ENCODE measurements at places on chromosomes 16 and 17.
A peak's percentile ranks its signal among the peaks of the same experiment; 100 is the strongest.

DNA sequence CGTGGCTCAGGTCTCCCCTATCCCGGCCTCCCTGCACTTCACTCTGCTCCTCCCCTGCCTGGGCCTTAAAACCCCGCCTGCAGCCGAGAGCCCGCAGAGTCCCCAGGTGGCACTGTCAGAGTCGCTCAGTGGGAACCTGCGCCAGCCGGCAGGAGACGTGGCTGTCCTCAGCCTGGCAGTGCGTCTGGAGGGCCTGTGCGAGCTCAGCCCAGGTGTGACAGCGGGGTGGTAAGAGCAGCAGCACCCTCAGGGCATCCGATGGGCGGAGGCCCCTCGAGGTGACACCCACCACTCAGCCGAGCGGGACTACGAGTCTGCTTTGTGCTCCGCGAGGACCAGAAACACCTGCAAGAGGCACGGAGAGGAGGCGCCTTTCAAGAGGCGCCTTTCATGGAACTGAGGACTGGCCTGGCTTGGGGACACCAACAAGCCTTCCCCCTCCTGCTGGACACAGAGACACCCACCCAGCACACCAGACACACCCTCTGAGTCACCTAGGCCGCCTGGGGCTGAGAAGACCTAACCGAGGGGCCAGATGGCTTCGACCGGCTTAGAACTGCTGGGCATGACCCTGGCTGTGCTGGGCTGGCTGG lies at the start of gene CLDN9:
Gene CLDN9 (plus strand): TSS at position 96 of the 593 bp plus-strand sequence. CDS start 440 bp downstream, at position 536.
- DNase-seq: no peak

DNA sequence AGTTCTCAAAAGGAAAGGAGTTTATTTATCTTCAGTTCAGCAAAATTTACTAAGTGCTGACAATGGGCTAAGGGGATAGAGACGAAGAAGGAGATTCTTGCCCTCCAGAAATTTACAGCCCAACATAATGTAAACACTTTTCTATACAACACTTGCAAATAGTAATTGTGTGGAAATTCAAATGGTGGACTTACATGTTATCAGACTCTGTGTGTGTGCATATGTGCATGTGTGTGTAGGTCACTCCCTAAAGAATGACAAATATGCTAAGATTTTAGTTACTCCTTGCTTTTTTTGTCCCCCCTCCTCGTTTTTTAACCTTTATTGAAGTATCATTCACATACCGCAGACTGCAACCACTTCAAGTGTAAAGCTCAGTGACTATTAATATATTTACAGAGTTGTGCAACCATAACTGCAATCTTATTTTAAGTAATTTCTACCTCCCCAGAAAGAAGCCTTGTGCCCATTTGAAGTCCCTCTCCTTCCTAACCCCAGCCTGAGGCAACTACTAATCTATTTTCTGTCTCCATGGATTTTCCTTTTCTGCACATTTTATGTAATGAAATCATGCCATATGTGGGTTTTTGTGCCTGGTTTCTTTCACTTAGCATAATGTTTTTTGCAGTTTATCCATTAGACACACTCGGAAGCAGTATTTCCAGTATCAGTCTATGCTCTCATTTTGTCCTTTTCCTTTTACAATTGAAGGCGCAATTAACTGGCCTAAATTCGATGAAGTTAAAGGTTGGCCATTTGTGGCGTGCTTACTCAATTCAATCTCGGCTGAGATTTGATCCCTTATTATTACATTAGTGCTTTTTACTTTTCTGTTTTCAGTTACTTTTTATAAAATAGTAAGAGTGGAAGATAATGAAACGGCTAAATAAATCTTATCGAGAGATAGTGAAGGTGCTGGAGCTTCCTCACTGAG lies 318.4 kb downstream of the HAPSTR1 start:
- no peak for DNase-seq

GRCh38 chr17:71516149-71516548 lies 604.7 kb upstream of the SOX9 start:
- no peak for DNase-seq

- no peak for DNase-seq
These were observed 35.2 kb upstream of the STH start for GRCh38 chr17:45963889-45964288.

DNA sequence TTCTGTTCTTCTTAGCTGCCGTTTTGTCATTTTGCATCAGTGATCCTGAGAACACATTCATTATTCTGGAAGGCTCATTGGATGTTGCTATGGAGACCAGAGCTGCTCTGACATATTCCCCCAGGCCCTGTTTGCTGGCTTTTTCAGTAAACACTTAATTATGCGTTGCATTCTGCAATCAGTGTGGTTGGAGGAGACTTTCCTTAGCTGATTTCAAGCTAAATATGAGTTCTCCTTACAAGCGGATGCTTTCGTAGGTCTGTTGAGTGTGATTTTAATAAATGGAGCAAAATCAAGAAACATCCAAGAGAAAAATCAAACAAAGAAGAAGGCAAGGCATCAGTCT lies 38.2 kb upstream of the NUDT7 start:
- no peak for DNase-seq

DNA sequence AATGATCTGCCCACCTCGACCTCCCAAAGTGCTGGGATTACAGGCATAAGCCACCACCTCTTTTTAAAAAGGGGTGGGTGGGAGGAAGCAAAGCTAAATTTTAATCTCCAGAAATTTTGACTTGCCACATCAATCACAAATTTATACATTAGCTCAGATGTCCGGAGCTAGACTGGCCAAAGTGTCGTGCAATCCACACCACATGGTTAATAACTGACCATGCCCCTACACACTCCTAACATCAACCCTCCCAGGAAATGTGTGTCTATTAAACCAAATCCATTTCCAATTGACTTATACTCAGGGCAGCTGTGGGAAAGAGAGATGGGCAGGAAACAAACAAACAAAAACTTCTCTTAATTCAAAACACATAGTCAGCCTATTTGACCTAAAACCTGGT lies 29.9 kb downstream of the SMURF2 start:
- DNase-seq: no peak

GRCh38 chr16:946048-946395 lies 24.8 kb downstream of the LMF1 start:
- no peak for DNase-seq

- DNase-seq: no peak
These were observed 23.5 kb downstream of the ORC6 start for GRCh38 chr16:46712911-46713310.

GRCh38 chr16:1308036-1308976 lies 1.1 kb upstream of the UBE2I start:
- DNase-seq: no peak

DNA sequence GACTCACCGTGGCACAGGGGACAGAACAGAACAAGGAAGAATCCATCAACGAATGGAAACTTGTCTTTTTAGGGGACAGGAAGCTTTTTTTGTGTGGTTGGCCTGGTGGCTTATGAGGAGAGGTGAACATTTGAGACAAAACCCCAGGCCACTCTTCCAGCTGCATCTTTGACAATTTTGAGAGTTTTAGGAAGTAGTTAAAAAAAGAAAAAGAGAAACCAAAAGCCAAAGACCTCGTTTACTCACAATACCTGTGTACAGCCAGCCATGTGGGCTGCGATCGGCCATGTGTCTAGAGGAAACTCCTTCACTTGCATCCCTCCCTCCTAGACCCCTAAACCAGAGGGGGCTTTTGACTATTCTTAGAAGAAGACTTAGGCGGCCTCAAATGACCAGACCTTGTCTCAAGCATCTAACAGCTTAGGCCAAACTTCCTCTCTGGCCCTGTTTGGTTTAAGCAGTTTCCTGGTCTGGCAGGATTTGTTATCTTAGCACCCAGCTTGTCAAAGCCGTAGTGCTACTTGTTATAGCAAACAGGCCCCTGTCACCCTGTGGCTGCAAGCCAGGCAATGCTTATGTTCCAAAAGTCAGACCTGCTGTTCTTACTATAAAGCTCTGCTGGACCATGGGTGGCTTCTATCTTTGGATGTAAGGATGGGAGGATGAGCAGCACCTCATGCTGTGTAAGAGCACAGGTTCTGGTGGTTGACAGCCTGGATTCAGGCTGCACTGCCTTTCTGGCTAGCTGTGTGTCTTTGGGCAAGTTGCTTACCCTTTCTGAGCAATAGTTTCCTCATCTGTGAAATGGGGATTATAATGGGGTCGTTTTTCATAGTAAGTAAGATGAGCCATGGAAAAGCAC lies 17.7 kb downstream of the KSR1 start:
- DNase-seq: no peak

- peak; percentile 47 for DNase-seq
These were observed 955 bp downstream of the ACLY start for GRCh38 chr17:41917679-41918313.

- DNase-seq: peak; percentile 37
These were observed 44.3 kb downstream of the ELAC2 start for GRCh38 chr17:12973496-12974004.

DNA sequence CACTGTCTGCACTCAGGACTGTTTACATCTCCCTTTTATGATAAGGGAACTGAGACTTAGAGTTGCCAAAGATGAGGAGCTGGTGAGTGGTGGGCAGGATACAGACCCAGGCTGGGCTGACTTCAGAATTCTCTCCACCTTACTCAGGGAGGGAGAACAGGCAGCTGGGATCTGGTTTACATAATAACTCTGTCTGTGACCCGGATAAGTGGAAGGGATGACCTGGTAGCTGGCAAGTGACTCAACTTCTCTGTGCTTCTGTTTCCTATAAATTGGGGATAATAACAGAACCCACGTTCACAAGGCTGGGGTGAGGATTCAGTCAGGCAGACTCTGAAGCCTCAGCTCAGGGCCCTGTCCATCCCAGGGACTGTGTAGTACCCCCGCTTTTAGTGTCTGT lies 2.6 kb downstream of the SNX20 start:
- no peak for DNase-seq

- peak; percentile 67 for DNase-seq
These were observed 3.5 kb upstream of the RPL13 start for GRCh38 chr16:89556750-89557689.

GRCh38 chr17:77345260-77345910 lies 204.6 kb downstream of the SEC14L1 start:
- DNase-seq: peak; percentile 27

DNA sequence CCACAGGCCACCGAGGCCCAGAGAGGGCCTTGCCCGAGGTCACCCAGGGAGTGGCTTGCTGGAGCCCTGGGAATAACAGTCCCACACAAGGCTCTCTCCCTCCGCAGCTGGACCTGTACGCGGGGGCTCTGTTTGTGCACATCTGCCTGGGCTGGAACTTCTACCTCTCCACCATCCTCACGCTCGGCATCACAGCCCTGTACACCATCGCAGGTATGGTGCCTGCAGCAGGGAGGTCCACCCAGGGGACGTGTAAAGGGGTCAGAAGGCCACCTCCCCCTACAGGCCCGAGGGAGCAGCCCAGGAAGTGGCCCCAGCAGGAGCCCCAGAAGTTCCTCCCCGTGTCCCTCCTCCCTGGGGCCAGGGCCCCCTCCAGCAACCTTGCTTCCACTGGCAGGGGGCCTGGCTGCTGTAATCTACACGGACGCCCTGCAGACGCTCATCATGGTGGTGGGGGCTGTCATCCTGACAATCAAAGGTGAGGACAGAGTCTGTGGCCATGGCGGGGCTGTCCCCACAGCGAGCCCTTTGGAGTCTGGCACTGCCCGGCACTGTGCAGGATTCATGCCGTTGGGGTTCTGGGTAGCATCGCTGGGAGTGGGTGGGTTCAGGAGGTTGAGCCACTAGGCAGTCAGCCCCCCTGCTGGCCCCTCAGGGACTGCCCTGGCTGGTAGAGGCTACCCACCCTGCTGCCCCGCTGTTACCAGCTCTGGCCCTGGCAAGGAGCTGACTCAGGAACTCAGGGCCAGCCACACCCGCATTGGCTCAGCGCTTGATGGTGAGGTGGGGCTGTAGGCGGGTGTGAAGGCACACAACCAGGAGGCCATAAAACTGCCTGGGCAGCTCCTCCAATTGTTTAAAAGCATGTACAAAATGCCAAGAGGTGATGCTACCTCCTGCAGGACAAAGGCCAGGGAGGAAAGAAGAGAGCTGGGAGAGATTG lies 17.3 kb downstream of the SLC5A10 start:
- DNase-seq: no peak

- DNase-seq: no peak
These were observed 584 bp downstream of the TCAP start for GRCh38 chr17:39665642-39666224.

- no peak for DNase-seq
These were observed 379.0 kb upstream of the GOT2 start for GRCh38 chr16:59113004-59113670.

- no peak for DNase-seq
These were observed 23.5 kb downstream of the TMC6 start for GRCh38 chr17:78105101-78105500.

- DNase-seq: no peak
These were observed 245.7 kb upstream of the CIBAR2 start for GRCh38 chr16:85357924-85358505.

GRCh38 chr17:77295241-77295853 lies 154.6 kb downstream of the SEC14L1 start:
- no peak for DNase-seq

DNA sequence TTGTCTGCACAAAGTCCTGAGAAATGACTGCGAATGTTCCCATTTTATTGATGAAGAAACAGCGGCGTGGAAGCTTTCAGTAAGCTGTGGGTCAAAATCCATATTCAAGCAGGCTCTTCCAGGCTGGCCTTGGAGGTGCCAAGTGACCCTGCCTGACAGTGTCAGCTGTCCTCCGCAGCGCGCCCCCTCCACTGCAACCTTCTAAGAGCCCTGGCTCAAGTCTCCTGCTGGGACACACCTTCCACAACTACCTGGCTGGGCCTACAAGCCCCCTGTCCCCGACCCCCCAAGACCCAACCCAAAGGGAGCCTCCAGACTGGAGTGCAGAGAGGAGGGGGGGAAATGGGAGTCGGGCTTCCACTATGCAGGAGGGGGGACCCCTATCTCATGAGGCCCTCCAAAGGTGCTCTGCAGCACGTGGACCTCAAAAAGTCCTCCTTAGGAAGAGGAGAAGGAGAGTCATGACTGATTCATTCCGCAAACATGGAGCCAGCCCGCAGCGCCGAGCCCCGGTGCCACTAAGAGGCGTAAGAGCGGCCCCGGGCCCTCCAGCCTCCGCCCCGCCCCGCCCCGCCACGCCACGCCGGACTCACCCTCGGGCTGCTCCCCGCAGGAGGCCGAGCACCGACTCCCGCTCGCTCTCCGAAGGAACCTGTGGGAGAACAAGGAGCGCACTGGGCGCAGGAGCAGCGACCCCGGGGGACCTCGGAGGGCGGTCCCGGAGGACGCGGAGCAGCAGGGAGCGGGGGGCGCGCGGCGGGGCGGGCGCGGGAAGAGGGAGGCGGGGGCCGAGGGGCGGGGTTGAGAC lies 574 bp downstream of the MPP3 start:
- DNase-seq: peak; percentile 70

DNA sequence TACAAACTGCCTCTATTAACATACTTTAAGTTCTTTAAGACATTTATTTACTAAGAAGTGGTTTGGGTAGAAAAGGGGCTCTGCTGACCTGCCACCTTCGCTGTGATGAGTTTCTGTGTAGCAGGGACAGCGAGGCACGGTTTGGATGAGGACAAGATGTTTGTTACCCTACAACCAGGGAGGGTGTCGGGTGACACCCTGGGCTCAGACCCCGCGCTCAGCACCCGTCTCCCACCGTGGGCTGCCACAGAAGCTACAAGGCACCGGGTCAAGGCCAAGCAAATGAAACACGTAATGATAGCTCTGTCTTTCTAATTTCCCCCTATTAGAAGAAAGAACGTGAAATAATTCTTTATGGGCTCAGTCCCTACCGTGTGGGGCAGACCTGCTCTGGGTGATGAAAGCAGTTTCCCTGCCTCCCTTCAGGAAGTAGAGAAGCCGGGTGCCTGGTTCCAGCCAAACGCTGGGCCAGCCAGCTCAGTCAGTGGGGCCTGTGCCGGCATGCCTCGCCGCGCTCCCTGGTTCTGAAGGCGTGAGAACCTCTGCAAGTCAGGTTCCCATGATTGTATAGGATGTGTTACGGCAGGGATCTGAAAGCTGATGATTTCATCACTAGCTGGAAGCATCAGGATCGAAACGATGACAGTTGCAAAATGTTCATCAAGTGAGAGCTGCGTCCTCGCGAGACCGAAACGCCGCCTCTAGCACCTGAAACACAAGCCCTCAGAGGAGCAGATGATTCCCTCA lies 3.9 kb downstream of the ZNF750 start:
- no peak for DNase-seq
